HTR-8/SVneo (cell line): ENCODE measurements at places on chromosomes 1 and 21.

GRCh38 chr1:230701434-230701833, 12.5 kb downstream of the AGT start:
- no peak for DNase-seq

DNA sequence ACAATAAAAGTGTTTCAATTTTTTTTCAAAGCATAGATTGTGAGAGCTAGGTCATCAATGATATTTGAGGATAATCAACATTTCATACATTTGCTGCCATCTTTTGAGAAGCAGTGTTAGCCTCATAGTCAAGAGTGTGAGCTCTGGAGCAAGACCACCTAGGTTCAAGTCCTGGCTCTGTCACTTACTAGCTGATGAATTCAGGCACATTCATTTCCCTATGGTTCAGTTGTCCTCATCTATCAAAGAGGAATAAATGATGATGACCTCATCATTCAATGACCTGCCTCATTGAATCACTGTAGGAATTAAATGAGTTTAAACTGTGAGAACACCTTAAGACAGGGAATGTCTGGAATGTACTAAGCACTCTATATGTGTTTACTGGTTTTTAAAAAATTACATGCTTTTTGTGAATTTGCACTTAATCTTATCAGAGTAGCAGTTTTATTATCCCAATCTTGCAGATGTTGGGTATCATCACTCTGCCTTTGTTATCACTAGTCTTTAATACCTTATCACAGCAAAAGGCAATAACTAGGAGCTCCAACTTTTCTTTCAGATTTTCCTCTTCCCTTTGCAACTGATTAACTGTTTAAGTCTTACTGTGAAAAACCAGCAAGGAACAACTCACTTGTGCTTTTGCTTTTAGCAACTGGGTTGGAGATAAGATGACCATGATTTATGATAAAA, 47.4 kb downstream of the SLC30A10 start:
- DNase-seq, result no peak

DNA sequence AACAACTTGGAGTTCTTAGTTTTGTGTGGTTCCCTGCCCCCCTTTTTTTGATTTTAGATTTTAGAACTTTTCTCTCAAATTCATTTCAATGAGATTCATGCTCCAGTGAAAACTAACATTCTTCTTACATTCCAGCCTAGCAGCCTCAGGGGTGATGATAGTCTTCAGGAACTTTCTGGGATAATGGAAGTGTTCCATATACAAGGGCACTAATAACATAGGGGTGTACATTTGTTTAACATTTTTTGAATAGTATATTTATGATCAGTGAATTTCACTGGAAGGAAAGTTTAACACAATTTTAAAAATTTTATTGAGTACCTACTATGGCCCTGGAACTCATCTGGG, 61.4 kb upstream of the ZNF648 start:
- DNase-seq, result no peak

DNA sequence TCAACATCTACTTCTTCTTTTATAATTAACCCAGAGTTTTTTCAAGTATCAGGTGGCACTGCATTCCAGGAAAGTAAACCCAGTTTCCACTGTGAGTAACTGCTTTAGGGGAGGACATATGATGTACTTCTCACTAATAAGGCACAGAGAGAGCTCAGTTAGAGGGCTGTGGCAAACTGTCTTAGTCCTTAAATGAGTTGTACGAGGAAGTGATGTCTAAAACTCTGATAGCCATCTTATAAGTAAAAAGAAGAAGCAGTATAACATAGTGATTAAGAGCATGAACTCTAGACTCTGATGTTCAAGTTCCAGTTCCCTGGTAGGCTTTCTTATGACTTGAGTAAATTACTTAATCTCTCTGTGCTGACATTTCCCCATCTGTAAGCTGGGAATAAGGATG, 58.7 kb upstream of the PTGS2 start:
- no peak for DNase-seq

GRCh38 chr1:201750120-201750519, 78.8 kb upstream of the IPO9 start:
- no peak for DNase-seq

GRCh38 chr1:43499898-43500297, 30.8 kb upstream of the PTPRF start:
- no peak for DNase-seq

- no peak for DNase-seq
Measured at GRCh38 chr1:223216531-223217205, 73.6 kb upstream of the TLR5 start.

DNA sequence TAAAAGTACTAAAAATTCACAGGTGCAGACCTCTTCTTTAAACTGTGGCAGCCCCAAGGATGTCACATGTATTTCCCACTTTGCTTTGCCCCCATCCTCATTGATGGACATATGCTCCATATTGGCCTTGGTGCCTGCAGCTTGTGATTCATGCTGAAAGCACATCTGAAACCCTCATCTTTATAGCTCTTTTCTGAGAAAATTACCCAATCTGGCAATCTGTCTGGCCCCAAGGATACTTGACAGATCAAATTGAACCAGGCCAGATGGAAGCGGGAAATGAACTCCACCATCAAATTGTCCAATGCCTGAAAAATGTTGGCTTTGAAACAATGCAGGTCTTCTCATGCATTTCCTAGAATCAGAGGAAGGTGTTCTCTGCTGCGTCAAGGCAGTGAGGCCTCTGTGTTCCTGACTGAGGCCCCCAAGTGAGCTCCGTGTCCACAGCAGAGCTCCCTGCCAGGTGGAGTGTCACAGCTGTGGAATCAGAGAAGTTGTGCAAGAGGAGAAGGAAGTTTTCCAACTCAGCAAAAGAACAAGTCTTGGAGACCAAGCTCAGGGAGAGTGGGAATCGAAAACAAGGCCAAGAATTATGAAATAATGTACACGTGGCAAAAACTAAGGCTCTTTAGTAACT, 323.7 kb downstream of the PLPP3 start:
- DNase-seq, result no peak

DNA sequence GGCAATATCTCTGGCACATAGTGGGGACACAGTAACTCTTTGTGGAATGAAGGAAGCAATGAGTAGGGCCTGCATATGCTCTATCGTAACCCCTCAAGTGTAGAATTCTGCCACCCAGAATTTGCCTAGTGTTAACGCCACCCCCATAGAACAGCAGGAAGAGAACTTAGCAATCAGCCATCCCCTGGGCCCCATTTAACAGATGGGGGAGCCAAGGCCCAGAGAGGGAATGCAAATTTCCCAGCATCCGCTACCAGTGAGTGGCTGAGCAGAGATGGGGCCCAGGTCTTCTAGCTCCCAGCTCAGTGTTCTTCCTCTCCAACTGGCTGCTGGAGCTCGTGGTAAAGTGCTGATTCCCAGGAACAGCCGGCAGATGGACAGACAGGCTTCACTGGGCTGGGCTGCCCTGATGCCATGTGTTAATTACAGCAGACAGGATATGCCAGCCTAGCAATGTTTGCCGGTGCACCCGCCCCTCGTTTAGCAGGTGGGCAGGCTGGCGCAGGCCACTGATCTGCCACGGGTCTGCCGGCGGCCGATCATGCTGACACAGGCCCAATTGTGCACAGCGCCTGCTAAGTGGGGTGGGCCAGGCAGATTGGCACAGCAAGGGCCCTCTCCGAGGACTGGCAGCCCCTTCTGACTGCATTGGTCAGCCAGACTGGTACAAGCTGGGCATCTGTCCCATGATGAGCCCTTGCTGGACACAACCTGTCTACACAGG, 171.9 kb downstream of the IGSF21 start:
- DNase-seq, result no peak

DNA sequence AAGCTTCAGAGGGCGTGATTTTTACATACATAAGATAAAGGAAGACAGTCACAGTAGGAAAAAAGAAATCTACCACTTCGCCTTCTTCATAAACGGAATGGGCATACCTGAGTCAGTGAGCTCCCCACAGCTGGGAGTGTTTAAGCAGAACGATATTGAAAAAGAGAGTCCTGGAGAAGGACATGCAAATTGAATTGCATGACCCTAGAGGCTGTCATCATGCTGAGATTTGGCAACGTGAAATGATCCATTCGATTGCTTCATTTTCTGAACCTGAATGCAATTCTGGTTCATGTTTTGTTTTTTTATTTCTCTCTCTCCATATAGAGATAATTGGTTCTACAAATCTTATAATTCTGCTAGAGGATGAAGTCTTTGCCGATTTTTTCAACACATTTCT, 3.7 kb downstream of the RGSL1 start:
- no peak for DNase-seq

- DNase-seq, result no peak
Measured at GRCh38 chr1:16026723-16027484, 5.1 kb downstream of the CLCNKA start.

DNA sequence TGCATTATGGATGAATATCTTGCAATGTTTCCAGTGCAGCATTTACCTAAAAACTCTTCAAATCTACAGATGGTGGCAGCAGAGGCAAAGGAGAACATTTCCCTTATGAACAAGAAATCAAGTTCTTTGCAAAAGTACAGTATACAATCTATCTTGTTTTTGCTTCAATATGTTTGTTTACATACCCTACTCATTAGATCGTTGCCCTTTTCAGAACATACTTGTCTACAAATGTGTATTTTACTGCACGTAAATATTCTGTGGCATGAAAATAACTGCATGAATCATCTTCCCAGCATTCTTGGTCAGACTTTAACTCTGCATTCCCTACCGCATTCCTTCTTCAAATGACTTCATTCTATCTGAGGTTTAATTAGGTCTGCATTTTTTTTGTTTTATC, 212.7 kb downstream of the ZP4 start:
- peak; percentile 28 for DNase-seq

DNA sequence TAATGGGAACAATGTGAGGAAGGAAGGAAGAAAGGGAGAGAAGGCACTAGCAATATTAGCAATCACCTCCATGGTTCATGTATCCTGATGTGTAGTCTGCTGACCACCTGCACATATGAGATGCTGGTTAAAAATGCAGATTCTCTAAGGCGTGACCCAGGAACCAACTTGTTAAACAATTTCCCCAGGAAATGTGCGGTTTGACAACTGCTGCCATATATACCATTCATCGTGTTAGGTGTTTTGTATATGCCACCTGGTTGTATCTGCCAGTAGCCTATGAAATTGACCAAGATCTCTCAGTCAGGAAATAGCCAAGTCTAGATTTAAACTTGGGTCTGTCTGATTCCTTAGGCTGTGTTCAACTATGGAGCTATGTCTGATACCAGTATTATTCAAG, 4.1 kb downstream of the SEMA4A start:
- DNase-seq, result no peak

DNA sequence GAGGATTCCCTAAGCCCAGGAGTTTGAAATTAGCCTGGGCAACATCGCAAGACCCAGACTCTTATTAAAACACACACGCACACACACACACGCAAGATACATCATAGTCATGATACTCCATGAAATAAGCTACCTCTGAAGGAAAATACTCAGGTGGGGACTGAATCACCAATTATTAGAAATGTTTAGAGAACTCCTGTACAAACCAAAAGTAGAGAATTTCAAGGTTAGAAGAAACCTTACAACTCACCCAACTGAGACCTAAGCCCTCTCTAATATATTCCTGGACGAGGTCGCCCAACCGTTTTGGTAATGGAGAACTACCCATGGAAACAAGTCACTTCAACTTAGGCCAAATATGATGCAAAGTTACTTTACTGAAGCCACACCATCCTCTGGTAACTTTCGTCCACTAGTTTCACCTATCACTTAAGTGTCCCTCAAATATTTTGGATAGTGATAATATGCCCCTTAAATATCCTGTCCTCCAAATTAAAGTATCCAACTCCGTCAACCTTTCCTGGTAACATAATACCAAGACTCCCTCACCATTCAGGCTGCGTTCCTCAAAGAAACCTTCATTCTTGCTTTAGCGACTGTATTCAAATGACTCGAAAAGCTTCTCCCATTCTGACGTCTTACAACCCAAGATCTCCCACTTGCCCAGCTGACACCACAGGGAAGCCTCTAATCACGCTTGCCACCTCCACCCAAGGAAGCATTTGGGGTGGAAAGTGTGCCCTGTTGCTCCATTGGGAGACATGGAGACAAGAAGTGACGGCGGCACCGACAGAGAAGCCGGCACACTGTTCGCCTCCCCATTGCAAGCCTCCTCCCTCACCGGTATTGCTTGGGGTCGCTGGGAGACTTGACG, 856 bp downstream of the NRDC start:
- DNase-seq, result no peak

- no peak for DNase-seq
Measured at GRCh38 chr1:211007830-211008229, 126.1 kb downstream of the KCNH1 start.

- DNase-seq, result no peak
Measured at GRCh38 chr1:218510153-218510772, 165.1 kb downstream of the TGFB2 start.

DNA sequence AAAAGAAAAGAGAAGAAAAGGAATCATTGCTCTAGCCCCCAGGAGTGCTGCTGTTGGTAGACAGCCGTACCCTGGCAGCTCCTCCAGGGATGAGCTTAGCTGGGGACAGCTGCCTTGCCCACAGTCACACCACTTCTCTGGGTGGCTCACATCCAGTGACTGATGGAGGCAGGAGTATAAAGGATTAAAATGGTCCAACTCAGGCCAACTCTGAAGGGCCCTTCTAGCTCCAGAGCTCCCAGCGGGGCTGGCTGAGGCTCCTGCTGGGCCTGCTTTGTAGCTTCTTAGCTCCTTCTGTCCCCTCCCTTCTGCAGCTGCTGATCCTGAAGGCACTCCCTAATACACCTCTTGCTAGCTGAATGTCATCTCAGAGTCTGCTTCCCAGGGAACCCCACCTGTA, 4.4 kb downstream of the CITED4 start:
- DNase-seq, result no peak

GRCh38 chr1:43057567-43057966, 98.9 kb upstream of the SLC2A1 start:
- DNase-seq, result no peak
